HT1080 (cell line): ENCODE measurements at places on chromosomes 11 and 22.

DNA sequence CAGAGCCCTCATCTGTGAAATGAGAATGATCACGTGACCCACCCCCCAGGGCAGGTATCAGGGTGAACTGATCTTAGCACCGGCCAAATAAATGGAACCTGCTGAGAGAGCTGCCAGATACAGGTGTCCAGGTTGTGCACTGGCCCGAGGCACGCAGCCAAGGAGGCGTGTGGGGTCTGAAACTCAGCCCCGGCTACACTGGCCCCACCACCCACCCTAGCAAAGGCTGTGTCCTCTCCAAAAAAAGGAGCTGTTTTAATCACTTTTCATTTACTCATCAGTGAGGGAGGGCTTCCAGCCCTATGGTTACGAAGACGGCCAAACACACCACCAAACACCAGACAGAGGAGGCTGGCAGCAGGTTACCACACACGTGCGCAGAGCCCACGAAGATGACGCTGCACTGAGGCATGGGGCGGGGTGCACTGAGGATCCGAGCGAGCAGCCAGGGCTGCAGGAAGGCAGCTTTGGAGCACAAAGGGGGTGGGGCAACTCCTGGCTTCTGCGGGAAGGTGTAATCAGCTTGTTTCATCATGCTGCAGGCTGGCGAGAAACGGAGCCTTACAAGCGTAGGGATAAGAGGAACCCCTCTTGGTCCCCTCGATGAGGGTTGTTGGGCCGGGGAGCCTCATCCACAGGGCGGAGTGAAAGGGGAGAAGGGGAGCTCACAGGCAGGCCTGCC is 19.5 kb upstream of the SLC22A12 start:
- DNase-seq, result peak; percentile 40

DNA sequence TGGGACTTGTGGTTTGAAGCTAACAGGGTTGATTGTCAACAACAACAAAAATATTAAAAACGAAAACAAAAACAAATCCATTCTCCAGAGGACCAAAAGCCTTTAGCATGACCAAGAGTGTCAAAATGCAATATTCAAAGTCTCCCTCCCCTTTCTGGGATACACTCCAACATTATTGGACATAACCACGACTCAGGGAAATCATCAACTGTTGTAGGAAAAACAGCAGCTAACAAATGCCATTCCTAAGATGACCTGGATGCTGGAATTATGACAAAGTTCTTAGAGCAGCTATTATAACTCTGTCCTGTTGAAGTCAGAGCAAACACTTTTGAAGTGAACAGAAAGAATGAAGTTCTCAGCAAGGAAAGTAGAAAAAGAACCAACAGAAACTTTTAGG is 143.0 kb downstream of the TMEM135 start:
- peak; percentile 8 for DNase-seq

- no peak for DNase-seq
Measured at GRCh38 chr11:66325263-66325671, 8.4 kb upstream of the CD248 start.

GRCh38 chr22:20437613-20438426 is at the start of gene SCARF2:
Gene SCARF2 (minus strand): TSS chr22:20437825. CDS start chr22:20437754, 71 bp downstream.
- no peak for DNase-seq

DNA sequence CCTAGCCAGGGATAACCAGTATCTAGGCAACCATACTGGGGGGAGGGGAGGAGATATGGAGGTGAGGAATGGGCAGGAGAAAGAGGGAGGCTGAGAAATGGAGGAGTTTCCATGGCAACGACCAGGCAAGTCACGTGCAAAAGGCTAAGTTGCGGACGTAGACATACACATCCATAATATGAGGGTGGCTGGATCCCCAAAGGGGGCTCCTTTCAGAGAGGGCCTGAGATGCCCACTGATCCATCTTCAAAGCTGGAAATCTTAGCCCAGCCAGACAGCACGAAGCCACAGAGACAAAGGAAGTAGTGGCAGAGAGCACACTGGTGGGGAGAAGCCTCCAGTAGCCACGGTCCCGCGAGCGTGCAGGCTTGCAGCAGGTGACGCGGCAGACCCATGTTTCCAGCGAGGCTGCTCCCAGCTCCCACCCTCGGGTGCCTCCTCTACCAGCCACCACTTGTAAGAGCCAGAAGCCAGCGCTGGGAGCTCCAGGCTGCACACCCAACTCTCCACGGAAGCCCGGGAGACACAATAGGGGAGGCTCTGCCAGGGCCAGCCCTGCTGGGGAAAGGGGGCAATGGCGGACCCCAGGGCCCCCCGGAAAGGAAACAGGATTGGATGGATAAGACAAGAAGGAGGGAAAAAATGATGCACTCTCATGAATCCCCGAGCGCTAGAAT is 938 bp downstream of the FXYD6 start:
- no peak for DNase-seq

GRCh38 chr11:124880290-124880611 is 15.0 kb downstream of the ROBO3 start:
- DNase-seq, result no peak
